NCI-H2029 treated with DMSO at 0.1 percent for 48 hours (cell line): ENCODE measurements at places on chromosomes 7 and 10.
A peak's percentile ranks its signal among the peaks of the same experiment; 100 is the strongest.

DNA sequence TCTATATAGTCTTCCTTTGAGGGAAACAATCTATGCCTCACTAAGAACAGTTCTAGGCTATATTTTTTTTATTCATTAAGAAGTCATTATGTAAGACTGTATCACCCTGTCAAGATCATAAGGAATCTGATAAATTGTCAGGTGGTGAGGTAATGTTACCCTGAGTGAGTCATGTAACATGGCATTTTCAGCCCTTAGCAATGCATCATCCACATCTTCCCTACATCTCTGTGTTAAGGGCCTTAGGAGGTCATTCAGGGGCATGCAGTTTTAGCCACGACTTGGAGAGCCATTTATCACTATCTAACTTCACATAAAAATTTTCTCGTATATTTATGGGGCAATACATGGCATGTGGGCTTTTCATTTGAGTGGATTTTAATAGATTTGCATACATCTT, 924.5 kb upstream of the MBL2 start:
- DNase-seq, result no peak

- no peak for DNase-seq
Measured at GRCh38 chr7:2517678-2518507, 1.7 kb upstream of the LFNG start.

DNA sequence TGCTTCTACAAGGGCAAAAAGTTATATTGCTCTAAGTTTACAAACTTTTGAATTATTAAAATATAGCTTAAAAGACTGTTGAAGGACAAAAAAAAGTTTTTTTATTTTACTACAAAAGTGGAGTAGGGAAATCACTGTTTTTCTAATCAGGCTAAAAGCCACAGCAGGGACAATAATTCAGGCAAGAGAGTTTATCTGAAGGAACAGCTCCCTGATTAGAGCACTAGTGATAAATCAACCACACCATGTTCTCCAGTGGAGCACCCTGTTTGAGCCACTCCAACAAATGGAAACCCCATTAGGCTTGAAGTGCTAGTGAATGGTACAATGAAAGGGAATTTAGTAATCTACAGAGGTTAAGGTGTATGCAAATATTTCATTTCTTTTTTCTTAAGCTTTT, 357.1 kb downstream of the SEMA3D start:
- no peak for DNase-seq

- DNase-seq, result no peak
Measured at GRCh38 chr7:152882576-152883310, 123.2 kb downstream of the ACTR3B start.

DNA sequence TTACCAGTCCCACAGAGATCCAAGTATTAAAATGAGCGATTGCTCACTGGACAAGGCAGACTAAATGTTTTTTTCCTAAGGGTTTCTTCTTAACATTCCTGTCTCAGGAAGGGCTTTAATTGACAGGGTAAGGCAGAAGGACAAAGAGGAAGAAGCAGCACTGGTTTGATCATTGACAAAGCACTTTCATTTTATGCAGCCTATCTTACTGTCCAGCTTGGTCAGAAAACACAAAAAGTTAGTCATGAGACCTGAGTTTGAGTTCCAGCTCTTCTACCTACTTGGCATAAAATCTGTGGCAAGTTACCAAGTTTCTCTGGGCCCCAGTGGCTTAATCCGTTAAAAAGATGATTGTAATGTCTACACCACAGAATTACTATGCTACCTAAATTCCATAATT, 458.5 kb downstream of the GFRA1 start:
- no peak for DNase-seq

GRCh38 chr7:154973381-154973780, 29.5 kb downstream of the PAXIP1 start:
- no peak for DNase-seq

DNA sequence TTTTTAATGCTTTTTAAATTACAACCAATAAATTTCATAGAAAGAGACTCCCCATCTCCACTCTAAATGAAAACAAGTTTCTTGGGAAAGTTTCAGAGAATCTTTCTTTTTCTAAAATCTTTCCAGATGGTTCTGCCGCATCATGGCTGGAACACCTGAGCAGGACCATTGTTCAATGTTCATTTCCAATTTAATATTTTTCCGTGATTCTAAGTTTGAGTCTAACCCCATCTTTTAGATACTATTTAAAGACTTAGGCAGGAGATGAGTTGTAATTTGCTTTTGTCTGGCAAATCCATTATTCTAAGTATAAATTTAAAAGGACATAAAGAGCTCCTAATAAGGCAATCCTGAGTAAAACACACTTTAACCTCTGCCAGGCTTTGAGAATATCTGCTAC, 325.2 kb downstream of the BICC1 start:
- DNase-seq, result no peak

- no peak for DNase-seq
Measured at GRCh38 chr7:75028299-75028698, 45.3 kb downstream of the RCC1L start.

- no peak for DNase-seq
Measured at GRCh38 chr10:5987747-5988146, 10.4 kb upstream of the IL15RA start.

DNA sequence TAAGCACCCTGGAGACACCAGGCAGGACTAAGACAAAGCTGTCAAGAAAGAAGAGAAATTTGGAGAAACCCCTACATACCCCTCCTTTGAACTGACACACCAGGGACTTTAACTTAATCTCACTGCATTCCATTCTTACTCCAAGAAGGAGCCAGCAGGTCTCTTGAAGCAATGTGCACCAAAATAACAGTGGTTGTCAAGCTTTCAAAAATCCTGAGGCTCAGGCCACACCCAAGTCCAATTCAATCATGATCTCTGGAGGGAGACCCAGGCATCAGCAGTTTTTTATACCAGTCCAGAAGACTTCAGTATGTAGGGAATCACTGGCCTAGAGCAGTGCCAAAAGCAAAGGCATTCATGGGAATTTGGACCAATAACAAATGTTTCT, 6.8 kb downstream of the SLC25A13 start:
- no peak for DNase-seq

DNA sequence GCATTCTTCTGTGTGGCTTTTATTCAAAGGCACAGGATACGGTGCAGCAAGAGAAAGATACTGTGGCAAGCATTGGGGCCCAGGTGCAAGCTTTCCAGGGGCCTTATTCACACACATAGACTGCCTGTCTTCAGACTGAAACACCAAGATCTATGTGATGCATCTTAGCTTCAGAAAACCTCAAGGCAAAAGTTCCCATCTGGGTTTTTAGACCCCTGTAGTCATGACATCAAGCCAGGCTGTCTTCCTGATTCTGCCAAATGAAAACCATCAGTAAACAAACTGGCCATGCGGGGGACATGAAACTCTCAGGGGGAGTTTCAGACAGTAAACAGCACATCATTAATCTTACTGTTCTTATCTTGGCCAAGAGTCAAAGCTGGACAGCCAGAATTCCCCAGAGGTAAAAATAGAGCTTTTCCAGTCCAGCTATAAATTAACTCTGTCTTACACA, 9.8 kb downstream of the AGBL3 start:
- DNase-seq, result no peak

DNA sequence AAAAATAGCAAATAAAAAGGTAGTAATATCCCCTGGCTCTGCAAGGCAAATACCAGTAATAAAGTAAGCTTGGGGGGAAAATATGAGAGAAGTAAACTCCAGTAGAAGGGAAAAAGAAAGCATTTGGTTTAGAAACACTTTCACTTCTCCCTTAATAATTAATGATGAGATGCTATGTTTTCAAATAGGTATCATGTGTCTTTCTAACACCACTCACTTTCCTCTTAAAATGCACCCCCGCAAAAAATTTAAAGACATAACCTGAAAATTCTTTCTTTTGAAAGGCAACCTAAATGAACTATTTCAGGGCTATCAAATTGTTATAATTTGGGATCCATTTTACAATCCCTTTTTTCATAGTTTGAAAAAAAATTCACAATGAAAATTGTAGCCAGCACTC, 240.3 kb downstream of the SNX10 start:
- no peak for DNase-seq

GRCh38 chr7:107173191-107173590, 4.4 kb downstream of the HBP1 start:
- DNase-seq, result peak; percentile 18
